ENCODE measurements at places on chromosomes 1 and 21.
A peak's percentile ranks its signal among the peaks of the same experiment; 100 is the strongest.

- no peak for DNase-seq
These were observed 9.6 kb upstream of the RNF223 start for GRCh38 chr1:1083416-1084371.

DNA sequence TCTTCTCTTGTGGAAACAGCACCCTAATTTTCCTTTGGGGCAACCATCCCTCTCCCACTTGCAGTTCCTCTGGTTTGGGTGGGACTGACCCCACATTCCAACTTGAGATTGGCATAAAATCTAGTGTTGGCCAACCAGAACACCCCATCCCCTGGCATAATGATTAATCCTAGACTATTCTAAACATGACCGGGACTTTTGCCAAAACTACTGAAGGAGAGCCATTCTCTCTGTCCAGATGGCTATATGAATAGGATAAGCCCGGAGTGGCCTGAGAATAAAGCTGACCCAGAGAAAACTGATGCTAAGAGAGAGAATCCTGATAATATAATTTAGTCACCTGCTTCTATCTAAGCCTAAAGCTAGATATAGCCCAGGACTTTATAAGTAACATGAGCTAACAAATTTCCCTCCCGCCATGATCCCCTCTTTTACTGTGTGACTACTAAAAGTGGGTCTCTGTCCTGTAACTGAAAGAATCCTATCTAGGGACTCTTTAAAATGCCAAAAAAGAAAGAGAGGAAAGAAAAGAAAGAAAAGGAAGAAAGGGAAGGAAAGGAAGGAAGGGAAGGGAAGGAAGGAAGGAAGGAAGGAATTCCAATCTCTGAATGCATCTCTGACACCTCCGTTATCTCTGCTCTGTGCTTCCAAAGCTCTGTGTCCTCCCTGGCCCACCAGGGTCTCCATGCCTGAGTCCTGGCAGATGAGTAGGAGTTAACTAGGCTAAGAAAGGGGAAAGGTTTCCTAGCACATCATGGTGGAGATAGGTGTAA, 28.0 kb upstream of the NRDC start:
- DNase-seq = no peak

DNA sequence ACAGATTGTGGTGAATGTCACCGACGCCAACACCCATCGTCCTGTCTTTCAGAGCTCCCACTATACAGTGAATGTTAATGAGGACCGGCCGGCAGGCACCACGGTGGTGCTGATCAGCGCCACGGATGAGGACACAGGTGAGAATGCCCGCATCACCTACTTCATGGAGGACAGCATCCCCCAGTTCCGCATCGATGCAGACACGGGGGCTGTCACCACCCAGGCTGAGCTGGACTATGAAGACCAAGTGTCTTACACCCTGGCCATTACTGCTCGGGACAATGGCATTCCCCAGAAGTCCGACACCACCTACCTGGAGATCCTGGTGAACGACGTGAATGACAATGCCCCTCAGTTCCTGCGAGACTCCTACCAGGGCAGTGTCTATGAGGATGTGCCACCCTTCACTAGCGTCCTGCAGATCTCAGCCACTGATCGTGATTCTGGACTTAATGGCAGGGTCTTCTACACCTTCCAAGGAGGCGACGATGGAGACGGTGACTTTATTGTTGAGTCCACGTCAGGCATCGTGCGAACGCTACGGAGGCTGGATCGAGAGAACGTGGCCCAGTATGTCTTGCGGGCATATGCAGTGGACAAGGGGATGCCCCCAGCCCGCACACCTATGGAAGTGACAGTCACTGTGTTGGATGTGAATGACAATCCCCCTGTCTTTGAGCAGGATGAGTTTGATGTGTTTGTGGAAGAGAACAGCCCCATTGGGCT, 3.0 kb downstream of the CELSR2 start:
- no peak for DNase-seq

DNA sequence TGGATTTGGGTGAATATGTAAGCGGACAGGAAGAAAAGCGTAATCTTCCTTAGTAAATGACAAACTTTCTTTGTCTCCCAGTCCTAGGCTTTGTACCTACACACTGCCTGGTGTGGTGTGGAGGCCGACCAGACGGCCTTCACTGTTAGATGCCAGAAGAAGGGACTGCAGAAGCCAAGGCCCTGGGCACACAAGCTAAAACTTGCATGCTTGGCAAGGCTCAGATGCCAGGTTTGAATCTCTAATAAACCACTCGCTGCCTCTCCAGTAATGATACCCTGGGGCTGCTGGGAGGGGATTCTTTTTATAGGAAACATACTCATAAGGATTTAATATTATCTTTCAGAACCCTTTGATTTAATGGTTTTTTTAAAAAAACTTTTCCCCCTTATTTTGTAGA, 263.8 kb downstream of the PTPRC start:
- no peak for DNase-seq

- DNase-seq = no peak
These were observed 3.6 kb downstream of the GPR157 start for GRCh38 chr1:9125325-9125724.

DNA sequence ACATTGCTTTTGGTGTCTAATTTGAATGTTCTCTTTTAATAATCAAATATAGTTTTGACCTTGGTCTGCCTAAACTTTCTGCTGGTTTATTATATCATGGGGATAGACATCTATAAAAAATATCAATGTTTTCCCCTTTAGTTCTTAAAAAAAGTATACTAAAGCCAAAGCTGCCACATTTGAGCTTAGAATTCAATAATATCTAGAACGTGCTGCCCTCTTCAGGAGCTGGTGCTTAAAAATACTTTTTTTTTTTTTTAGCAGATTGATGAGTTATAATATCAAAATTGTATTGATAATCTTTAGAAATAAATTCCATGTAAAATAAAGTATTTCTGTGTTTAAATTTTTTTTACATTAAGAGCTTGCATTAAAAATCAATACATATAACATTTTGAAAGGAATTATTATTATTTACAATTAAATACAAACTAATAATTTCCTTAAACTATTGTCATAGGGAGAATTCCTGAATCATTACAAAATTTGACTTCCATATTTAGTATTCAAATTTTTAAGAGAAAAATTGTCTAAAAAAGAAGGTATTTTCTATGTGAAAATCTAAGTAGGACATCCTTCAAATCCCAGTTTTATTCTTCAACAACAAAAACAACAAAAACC, 40.1 kb upstream of the ADGRL2 start:
- DNase-seq = no peak

DNA sequence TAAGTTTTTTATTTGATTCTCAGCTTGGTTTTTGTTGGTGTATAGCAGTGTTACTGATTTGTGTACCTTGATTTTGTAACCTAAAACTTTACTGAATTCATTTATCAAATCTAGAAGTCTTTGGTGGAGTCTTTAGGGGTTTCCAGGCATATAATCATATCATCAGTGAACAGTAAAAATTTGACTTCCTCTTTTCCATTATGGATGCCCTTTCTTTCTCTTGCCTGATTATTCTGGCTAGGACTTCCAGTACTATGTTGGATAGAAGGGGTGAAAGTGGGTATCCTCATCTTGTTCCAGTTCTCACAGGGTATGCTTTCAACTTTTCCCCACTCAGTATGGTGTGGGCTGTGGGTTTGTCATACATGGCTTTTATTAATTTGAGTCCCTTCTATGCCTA, 23.6 kb upstream of the MAB21L3 start:
- DNase-seq = no peak

- DNase-seq = no peak
These were observed 7.5 kb upstream of the LDLRAD2 start for GRCh38 chr1:21804536-21804935.

GRCh38 chr1:19229828-19230325, 19.8 kb upstream of the UBR4 start:
- DNase-seq = no peak

GRCh38 chr1:1161078-1161682, 12.5 kb upstream of the TTLL10 start:
- no peak for DNase-seq

DNA sequence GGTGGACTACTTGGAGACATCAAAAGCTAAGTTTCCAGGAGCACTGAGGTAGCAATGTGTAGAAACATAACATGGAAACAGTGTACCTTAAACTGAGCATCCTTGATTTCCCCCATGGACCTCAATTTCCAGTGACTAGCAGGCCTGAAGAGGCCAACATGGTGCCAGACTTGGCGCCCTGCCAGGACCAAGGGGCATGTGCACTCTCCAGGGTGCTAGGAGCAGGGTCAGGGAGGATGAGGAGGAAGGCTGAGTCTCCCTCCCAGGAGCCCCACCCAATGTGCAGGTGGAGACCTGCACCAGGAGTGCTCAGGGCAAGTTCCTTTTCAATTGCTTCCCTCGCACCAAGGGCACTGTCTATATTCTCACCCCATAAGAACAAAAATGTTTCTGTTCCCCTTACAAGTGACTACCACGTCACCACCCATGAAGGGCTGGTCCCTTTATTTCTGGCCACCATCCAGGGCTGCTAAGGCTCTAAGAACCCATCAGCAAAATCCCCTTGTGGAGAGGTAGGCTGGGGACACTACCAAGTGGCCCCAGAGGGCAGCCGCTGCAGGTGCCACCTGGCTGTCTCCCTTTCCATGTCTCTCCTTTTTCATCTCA, 39.2 kb downstream of the MX1 start:
- no peak for DNase-seq

DNA sequence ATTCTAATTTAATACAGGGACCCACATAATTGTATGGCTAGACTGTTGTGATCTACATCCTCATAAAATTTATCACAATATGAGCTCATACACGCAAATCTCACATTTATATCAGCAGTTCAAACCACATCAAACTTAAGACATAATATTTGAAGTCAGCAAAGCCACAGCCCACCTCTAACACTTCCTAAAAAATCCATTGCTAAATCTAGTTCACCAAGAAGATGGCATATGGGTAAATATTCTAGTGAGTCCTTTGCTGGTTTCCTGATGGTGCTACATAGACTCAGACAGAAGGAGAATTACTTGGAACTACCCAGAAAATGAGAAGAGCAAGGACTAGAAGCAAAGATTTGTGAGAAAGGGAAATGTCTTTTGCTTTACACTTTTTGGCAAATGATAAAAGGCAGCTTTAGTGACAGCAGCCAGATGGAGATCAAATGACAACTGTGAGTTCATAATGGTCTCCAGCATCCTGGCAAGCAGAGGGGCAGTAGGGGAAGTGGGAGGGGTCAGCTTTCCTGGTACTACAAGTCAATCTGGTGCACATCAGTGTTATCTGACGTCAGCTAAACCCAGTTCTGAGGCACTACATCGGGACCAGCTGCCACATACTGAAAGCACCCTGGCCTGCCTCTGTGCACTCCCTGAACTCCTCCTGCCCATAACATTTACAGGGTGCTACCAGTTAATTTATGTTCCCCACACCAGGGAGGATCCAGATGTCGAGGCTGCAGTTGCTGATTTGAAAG, 10.6 kb upstream of the GADD45A start:
- peak; percentile 56 for DNase-seq

GRCh38 chr1:198275597-198275996, 118.8 kb downstream of the NEK7 start:
- peak; percentile 11 for DNase-seq

DNA sequence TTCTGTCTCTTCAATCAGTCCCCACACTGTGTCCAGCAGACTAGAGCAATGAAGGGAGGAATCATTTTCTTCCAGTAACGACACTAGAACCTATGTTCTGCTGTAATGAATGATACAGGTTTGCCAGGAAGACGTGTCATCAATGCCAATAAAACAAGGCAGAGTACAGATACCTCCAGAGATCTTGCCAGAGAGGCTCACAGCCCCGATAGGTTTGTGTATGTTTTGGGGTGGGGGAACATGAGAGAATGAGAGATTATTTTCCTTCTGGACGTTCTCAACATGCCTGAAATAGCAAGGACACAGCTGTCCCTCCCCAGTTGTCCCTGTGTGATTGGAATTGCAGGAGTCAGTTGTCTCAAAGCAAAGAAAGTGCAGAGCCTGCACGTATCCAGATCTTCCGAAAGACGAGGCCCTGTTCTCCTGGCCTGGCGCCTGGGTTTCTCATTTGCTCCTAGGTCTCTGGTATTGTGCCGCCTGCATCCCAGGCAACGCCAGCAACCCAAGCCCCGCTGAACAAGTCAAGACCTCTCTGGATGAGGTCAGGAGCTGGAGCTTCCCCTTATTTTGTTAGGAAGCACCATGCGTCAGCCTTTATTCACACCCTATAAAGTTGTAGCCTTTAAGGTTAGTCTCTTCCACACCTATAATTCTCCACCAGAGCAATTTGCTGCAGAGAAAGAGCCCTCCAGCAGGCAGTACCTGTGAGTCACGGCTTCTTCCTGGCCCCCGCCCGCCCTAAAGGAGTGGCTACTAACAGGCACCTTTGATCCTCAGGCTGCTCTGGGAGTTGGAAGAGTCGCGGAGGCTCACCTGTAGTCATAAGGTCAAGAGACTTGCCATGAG, 130.5 kb downstream of the TOMM20 start:
- no peak for DNase-seq

DNA sequence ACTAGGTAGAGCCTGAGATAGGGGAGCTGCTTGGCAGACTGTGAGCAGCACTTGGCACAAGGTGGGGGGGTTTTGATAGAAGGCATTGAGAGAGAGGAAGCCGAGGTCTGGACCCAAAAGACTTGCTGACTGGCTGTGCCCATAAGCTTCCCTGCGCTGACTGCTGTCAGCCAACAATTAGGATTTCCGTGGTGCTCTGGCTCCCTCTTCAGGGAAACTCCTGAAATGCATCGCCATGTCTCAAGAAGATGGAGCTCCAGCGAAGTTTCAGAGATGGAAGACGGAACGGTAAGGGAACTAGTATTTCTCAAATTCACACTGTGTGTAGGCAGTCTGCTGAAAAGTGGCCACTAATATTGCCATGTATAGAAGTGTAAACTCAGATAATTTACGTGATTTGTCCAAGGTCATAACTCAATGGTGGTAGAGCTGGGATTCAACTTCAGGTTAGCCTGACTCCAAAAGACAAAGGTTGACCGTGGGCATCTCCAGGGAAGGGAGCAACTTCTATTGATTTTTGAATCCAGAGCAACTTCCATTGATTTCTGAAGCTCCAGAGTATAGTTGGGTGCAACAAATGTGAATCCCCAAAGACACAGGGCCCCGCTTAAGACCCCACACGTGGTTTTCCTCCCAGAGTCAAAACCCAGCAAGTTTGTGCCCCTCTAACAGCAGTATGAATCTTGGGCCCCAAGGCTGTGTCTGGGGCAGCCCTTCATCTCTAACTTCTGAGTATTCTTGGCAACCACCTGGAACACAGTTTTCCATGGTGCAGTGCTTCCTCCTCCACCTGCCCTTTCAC, 44.5 kb upstream of the CRNN start:
- DNase-seq = peak; percentile 9

- no peak for DNase-seq
These were observed 334.5 kb downstream of the NUF2 start for GRCh38 chr1:163656095-163656759.

DNA sequence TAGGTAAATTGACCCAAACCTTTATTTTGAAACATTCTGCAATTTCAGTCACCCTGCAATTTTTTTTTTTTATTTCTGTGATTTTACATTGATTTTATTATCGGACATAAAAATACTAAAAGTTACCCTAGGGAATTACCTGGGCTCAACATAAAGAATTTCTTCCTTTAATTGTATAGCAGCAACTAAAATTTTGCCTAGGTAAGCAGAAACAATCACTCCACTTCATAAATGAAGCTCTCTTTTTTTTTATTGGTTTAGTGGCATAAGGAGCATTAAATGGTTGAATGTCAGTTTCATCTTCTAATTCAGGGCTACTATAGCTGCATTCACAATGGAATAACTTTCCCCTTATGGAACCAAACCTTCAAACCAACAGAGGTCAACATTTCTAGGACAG, 15.3 kb upstream of the OR2M4 start:
- DNase-seq = no peak
